ENCODE measurements at places on chromosomes 16 and 17. TPM values are rescaled to one million over a fixed set of nuclear protein-coding genes. Genes with fewer than 3 reads are reported as not detected.

DNA sequence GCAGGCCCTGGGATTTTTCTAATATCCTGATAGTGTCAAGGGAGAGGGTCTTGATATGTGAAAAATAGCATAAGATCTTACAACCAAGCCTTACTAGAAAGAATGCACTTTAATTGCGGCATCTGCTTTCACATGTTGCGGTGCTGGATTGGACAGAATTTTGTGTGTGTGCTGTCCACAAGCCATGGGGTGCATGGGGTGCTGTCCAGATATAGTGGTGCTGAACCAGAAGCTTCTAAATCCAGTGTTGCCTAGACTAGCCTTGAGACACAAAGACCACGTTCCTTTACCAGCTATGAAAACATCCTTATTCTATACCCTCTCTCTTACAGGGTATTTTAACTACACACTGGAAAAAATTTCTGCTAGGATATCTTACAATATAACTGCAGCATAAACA, 244.0 kb downstream of the TMEM114 start:
- no peak for DNase-seq
- H3K27me3 ChIP-seq, result no peaks in the 10 kb centered on the region
- H3K4me1 ChIP-seq, result no peaks in the 10 kb centered on the region
- H3K36me3 ChIP-seq, result no peaks in the 10 kb centered on the region
- H3K27ac ChIP-seq, result no peak overlapping the region
- H3K4me3 ChIP-seq, result no peak overlapping the region

The FSCN2 gene
- total RNA-seq, result 11.1 TPM

The GPRC5C gene
- 99.3 TPM for total RNA-seq

The TRPV2 gene
- 14.7 TPM for total RNA-seq

DNA sequence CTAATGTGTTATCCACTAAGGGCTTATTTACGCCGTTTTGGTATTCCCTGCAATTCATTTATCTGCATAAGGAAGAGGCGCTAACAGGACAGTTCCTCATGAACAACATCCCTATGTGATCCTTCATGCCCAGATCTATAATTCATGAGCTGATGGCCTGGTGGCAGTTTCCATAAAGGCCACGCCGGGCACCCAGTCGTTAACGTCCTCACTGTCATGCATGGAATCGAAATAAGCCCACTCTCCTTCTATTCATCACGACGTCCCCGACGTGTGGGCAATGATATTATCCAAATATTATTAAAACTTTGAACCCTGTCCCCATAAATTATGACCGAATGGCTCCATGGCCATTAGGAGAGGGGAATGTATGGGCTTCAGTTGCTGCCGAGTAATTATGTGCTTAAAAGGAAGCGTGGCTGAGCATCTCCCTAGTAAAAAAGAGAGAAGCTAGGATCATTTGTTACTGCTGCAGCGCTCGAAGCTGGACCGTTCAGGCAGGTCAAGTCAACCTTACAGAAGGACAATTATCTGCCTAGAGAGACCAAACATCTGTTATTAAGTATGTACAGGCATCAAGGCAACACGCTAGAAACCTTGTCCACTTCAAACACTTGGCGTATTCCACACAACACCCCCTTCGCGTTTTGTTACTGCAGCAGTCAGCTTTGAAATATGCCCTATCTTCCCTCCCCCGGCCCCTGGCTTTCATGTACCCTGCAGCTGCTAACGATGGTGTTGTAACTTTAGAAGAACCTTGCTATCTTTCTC, 94.0 kb upstream of the SALL1 start:
- H3K27ac ChIP-seq, result no peak overlapping the region
- no peak for DNase-seq
- H3K4me3 ChIP-seq, result no peak overlapping the region
- H3K27me3 ChIP-seq, result no peaks in the 10 kb centered on the region

The ADAD2 gene
- total RNA-seq, result not detected

The KCNG4 gene
- total RNA-seq, result not detected

Measured in pancreas (tissue), 10 donors.